ENCODE measurements at places on chromosomes 2 and 18.

GRCh38 chr2:235333076-235333475 is 160.8 kb upstream of the AGAP1 start:
- DNase-seq, result no peak

DNA sequence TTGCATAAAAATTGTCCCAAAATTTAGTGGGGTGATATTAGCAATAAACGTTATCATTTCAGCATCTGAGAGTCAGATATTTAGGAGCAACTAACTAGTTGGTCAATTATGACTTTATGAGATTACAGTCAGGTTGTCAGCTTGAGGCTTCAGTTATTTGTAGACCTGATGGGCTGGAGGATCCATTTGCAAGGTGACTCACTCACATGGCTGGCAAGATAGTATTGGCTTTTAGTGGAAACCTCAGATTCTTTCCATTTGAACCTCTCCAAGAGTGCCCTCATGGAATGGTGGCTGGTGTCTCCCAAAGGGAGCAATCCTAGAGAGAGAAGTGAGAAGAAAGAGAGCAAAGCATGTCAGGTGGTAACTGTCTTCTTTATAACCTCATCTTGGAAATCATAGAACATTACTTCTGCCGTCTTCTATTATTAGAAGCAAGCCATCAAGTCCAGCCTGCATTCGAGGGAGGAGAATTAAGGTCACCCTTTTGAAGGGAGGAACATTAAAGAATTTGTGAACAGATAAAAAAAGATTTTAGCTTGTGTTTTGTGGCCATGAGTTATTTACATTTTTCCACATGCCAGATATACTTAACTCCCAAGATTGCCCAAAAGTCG is 92.5 kb downstream of the HAUS1 start:
- DNase-seq, result no peak

DNA sequence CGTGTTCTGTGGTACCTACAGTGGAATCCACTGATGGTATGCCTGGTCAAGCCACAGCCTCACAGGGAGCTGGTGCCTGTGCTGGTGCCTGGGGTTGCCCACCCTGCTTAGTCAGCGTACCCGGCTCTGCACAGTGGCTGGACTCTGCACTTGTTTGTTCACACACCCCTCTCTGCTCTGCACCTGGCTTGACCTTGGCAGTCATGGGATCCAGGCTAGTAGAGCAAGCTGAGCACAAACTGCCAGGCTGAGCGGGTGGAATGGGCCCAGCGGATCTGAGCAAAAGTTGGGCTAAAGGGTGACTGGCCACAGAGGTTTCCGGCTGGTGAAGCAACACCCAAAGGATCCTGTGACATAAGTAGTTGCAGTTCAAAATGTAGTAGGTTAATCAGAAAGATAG is 163.5 kb downstream of the CDH19 start:
- no peak for DNase-seq

- no peak for DNase-seq
These were observed 27.2 kb upstream of the BBS5 start for GRCh38 chr2:169452080-169452479.

GRCh38 chr2:218229239-218229638 is 12.2 kb downstream of the ARPC2 start:
- peak; percentile 48 for DNase-seq

DNA sequence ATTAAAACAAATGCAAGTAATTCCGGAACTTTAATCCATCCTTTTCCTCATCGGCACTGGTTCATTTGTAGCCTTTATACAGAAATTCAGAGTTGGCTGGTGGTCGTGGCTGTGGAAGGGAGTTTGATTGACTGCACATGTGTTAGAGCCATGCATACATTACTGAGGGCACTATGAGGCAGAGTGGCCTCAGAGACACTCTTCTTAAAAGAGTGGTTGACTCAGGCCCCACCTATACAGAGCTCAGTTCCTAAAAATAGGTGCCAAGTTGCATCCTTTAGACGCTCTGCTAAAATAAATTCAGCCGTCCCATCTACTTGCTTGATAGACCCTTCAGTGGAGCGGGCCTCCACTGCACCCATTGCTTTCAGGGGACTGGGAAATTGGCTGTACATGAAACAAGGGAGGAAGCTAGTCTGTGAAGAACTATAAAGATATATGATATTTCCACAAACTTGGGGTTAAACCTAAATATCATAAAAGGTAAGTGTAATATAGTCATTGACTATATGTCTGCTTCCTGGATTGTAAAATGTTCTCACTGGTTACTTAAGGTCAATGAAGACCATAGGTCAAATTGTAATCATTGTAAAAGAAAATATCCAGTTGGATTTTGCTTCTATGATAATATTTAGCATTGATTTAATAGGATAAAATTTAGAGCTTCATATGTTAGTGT is 298.9 kb downstream of the XIRP2 start:
- DNase-seq, result no peak

- no peak for DNase-seq
These were observed 679.1 kb upstream of the ZEB2 start for GRCh38 chr2:145199042-145199441.

- no peak for DNase-seq
These were observed 3.1 kb downstream of the ELP2 start for GRCh38 chr18:36132756-36133155.

- DNase-seq, result no peak
These were observed 1332.6 kb upstream of the CELF4 start for GRCh38 chr18:38898167-38898566.

DNA sequence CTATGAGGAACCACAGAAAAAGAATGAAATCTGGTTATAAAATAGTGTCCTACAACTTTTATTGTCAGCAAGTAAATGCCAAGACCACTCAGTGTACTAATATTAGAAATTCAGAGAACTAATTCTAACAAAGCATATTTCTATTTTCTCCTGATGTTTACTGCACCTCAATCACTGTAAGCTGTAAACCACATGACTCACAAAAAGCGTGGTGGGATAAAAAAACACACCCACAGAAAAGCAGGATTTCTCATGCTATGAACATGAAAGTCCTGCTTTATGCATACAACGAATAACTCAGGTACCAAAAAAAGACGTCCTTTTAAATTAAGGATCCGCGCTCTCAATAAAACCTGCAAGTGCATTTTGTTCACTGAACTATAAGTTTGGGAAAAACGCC is 797 bp downstream of the TXNL4A start:
- DNase-seq, result no peak

DNA sequence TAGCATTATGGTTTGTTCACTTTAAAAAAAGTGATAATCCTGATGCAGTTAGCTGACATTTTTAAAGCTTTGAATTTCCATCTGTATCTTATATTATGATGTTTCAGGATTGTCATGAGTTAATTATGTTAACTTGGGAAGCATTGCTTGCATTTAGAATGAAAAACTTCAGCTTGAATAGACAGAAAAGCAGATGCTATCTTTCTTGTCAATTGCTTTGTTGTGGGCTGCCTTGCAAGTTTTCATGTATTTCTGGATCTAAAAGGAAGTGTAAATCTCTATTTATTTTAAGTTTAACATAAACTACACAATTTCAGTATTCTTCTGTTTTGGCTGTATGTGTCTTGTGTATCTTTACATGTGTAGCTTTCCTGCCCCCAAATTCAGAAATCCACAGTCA is 479.5 kb downstream of the ARHGAP15 start:
- DNase-seq, result no peak

- no peak for DNase-seq
These were observed 19.8 kb downstream of the DTNA start for GRCh38 chr18:34729740-34730355.

- no peak for DNase-seq
These were observed 342.3 kb downstream of the RPRM start for GRCh38 chr2:153136216-153136615.

DNA sequence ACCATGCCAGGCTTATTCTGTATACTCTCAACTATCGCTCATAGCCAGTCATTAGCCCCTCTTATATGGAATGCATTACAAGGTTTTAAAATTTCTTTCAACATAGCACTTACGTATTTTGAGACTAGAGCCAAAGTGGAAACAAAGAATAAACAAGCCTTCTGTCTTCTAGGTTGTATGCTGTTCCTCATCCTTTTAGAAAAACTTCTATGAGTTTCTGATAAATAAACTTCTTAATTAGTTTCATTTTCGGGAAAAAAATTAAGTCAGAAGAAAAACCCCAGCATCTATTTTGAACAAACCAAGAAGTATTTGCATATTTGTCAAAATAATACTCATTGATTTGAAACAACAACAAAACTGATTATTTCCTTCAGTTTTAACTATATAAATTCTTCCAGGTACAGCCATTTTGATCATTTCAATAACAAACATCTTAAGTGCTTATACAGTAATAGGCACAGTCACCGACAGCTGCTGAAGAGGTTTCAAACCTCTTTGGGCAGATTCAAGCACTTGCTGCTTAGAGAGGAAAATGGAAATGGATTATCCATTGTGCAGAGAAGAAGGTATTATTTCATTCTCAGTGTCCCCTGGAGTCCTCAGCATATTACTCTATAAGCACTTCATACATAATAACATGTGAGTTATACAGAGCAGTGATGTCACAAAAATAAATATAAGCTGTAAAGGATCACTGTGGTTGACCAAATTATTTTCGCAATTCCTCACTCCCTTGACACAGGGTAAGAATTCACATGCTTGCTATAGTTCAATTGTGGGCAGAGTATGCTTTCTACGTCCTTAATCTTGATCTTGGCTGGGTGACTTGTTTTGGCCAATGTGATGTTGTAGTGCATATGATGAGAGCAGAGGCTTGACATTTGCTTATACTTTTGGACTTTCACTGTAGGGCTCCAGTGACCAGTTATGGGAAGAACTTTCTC is 833.8 kb downstream of the TRIB2 start:
- no peak for DNase-seq

DNA sequence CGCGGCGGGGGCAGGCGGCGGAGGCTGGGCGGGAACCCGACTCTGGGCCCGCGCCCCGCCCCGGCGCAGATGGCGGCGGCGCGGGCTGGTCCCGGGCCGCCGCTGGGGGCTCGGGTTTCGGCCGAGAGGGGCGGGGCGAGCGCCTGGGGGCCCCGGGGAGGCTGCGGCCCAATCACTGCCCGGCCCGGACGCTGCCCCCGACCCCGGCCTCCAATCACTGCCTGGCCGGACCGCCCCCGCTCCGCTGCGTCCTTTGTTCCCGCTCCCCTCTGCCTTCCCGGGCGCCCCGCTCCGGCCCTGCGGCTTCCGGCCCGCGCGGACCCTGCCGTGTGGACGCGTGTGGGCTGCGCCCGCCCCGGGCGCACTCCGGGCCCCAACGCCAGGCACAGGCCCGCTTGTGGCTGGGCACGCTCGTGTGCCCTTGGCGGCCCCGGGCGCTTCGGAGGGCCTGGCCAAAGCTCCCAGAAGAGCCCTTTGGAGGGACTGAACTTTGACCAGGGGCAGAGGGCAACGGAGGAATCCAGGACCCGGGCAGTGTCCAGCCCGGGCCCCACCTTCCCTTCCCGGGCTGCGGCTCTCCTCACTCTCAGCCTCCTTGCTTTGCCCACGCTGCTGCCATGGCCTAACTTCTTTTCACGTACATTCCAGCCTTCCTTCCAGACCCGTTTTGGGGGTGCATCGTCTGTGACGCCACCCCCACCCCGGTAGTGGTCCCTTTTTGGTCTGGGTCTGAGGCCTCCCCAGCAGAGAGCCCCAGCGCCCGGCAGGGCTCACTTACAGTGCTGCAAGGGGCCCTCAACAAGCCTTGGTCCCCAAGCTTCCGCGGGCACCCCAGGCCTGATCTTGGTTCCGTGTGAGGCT is 27.1 kb upstream of the PTMA start:
- no peak for DNase-seq

- DNase-seq, result no peak
These were observed 102.9 kb downstream of the TSN start for GRCh38 chr2:121858369-121858768.

DNA sequence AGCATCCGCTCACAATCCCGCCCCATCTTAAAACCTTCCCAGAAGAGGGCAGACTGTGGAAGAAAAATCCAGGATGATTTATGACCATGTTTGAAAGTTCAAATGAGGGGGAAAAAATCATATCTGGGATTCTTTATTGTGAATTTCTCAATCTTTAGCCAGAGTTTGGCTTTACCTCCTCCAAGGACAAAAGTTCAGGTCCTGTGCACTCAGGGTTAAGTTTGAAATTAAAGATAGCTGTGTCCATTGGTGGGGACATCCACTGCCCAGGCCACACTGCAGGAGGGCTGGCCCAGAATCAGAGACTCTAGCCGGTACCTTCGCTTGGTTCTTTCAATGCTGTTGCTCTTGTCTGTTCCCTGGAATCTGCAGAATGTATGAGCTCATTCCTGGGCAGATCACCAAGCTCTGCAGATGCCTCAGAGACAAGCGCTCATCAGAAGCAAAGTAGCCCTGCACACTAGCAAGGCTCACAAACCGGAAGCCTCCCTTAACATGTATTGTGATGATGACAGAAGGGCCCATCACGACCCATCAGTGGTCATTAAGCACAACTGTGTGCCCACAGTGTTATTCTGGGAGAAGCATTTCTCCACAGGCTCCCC is 375.3 kb upstream of the KLHL29 start:
- DNase-seq, result no peak

DNA sequence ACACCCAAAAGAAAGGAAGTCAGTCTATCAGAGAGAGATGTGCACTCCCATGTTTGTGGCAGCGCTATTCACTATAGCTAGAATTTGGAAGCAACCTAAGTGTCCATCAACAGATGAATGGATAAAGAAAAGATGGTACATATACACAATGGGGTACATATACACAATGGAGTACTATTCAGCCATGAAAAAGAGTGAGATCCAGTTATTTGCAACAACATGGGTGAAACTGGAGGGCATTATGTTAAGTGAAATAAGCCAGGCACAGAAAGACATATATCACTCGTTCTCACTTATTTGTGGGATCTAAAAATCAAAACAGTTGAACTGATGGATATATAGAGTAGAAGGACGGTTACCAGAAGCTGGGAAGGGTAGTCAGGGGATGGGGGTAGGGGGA is 99.9 kb upstream of the ZNF516 start:
- no peak for DNase-seq

DNA sequence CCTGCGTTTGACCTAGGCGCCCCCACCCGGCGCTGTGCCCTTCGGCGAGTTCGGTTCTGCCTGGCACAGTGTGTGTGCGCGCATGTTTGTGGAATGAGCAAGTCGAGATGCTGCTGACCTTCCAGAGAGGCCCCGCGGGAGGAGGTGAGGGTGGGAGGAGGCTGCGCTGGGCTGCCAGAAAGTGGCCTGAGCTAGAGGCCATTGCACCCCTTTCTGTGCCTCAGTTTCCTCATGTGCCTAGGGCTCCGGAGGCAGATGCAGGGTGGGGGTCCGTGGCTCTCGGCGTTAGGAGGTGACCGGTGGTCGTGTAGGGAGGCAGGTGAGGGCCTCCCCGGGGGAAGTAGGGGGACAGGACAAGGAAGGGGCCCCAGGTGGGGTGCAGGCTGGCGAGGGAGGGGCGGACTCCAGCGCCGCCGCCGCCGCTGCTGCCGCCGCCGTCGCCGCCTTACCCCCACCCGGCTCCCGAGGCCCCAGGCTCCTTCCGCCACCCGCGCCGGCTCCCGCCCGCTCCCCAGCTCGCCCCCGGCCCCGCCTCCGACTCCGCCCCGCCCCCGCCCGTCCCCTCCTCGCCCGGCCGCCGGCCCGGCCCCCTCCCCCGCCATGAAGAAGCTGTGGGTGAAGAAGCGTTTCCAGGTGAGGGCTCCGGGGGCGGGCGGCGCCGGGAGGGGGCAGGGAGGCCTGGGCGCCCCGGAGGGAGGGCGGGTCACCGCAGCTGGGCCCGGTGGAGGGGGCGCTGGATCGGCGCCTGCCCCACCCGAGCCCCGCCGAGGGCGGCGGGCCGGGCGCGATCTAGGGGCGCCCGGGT is 7.0 kb downstream of the SPEG start:
- peak; percentile 33 for DNase-seq

- no peak for DNase-seq
These were observed 4.8 kb upstream of the LYPD6B start for GRCh38 chr2:149033716-149034115.

GRCh38 chr2:136051001-136051724 is 65.7 kb upstream of the DARS1 start:
- DNase-seq, result no peak

GRCh38 chr2:53087262-53087873 is 680.2 kb upstream of the CHAC2 start:
- DNase-seq, result no peak
